ENCODE measurements at places on chromosomes 7 and 10.

DNA sequence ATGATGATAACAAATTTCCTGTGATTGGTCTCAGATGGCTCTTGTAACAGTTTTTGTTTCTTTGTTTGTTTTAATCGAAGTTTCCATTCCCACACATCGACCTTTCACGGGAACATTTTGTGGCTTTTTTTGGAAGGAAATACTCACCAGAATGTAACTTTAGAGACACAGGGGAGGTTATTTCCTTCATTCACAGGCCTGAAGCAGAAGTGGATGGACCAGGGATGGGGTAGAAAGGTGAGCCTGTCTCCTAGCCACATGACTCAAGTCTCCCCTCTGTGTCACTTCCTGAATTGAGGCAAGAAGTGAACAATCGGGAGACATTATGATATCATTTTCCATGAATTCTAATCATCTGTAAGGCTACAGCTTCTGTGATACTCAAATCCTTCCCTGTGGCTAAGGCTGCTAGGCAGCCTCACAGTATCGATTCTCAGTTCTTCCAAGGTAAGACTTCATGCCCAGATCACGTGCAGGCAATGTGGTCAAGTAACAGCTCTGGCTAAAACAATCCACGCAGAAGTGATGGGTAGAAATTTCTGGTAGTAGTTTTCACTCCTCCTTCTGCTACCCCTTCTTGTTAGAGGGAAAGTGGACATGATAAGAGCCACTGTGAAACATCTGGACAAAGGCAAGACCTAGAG, 203.9 kb upstream of the NEBL start:
- DNase-seq = no peak

DNA sequence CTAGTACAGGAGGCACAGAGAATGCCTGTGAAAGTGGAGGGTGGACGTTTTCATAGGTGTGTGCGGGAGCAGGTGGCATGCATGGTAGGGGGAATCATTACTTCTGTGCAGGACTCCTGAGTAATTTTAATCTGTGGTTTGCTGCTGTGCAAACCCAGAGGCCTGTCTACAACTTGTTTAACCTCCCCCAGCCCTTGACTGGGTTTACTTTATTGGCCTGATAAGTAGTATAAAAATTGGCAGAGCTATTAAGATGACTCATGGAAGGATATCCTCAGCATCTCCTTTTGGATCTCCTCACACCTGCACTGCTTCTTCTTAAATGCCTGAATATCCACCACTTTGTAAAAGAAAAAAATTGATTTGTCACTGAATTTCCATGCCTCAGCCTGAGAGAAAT, 104.8 kb downstream of the AUTS2 start:
- no peak for DNase-seq

DNA sequence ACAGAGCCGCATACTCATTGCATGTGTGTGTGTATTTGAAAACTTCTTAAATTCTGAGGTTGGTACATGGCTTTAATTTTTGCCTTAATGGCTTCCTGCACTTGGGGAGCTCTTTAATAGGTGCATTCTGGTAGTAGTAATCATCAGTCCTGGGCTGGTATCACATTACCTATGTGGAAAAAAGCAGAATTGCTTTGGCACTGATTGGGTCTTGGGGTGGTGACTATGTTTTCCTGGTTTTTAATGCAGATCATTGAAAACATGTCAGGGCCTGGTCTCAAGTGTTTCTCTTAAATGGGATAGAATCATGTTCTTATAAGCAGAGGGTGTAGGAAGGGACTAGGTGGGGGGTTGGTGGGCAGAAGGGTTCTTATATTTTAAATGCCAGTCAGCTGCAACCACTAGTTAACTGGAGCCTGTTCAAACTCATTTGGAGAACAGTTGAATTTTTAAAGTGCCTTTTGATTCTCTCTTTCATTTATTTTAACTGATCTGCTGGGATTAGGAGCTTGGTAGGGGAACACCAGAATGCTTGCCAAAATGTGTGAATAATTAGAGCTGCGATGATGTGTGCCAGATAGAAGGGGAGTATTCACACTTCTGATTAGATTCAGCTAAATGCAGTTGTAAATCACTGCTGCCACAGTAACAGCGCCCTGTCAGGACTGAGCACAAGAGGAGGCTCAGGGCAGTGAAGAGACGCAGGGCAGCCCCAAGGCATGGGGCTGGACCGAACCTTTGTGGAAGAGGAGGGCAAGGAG, 633.5 kb upstream of the GALNT17 start:
- no peak for DNase-seq

- DNase-seq = no peak
These were observed 159.3 kb downstream of the SH3PXD2A start for GRCh38 chr10:103696094-103696410.

- no peak for DNase-seq
These were observed 103.1 kb downstream of the TMEM26 start for GRCh38 chr10:61350068-61350467.

GRCh38 chr10:132994811-132995210, 52.4 kb upstream of the CFAP46 start:
- DNase-seq = no peak

- DNase-seq = no peak
These were observed 45.7 kb downstream of the MINDY3 start for GRCh38 chr10:15814565-15814964.

DNA sequence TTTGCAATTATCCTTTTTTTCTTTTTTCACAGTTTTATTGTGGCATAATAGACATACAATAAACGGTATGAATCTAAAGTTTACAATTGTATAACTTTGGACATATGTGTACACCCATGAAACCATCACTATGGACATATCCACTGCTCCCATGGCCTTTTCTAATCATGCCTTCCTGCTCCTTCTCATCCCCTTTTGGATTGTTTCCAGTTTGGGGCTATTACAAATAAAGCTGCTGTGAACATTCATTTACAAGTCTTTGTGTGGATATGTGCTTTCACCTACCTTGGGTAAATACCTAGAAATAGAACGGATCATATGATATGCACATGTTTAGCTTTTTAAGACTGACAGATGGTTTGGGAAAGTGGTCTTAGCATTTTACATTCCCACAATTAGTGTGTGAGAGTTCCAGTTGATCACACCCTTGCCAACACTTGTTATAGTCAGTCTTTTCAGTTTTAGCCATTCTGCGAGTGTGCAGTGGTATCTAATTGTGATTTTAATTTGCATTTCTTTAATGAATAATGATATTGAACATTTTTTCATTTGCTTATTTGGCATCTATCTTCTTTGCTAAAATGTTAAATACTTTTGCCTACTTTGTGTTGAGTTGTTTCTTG, 120.9 kb upstream of the KAT6B start:
- DNase-seq = no peak

- DNase-seq = no peak
These were observed 389.2 kb downstream of the NXPH1 start for GRCh38 chr7:8822595-8822994.

DNA sequence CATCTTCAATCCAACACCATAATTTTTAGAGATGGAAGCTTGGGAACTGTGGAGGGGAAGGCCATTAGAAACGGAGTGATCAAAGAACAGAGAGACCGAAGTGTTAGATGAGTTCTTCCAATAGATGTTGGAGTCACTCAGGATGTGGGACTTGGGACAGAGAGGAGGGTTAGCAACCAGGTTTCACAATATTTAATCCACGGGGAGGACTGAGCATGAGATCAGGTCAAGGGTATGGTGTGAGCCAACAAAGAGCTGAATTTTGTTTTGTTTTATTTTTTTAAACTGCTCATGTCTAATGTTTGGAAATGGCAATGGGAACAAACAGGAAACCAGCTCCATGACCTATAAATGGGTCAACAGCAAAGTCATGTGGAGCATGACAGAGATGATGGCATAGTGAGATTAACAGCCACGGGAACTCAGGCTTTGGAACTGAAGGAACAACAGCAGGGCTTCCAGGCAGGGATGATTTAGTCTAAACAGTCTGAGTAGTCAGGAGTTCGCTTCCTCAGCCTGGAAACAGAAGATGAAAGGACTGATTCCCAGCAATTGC, 38.9 kb upstream of the AMPH start:
- no peak for DNase-seq

DNA sequence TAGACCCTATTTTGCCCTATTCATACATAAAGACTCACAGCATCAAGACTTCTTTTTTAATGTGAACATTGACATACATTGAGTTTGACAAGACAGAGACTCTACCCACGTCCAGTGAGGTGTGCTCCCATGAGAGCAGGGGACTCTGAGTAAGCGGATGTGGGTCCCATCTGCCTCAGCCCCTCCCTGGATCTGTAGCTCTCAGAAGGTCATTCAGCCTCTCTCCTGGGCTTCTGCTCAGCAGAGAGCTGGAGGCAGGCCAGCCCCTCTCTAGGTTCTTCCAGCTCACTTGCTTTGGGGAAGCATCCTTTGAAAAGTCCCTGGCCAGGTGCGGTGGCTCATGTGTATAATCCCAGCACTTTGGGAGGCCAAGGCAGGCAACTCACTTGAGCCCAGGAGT, 146.9 kb upstream of the ZMIZ1 start:
- DNase-seq = no peak

DNA sequence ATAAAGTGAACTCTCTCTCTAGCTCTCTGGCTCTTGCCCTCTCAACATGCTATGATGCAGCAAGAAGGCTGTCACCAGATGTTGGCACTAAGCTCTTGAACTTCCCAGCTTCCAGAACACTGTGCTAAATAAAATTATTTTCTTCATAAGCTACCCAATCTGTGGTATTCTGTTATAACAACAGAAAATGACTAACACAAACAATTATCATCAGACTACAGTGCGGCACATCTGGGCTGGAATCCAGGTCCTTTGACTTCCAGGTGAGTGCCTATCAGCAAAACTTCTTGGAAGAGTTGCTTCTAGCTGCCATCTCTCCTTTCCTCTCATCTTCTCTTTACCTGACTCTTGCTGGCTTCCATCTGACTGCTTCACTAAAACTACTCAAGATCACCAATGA, 20.4 kb downstream of the HTR7 start:
- DNase-seq = no peak

DNA sequence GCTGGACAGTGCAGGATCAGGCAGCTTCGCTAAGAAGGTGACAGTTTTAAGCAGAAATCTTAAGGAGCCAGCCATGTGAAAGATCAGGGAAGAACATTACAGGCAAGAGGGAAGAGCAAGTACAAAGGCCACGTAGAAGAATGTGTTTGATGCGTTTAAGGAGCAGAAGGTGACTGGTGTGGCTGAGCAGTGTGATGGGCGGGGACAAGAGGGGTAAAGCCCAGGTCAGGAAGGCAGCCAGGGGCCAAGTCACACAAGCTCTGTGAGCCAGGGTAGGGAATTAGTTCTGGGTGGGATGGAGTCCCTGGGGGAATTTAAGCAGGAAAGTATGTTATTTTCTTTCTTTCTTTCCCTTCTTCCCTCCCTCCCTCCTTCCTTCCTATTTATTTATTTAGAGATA, 166.9 kb downstream of the SH3PXD2A start:
- DNase-seq = no peak
